ENCODE measurements at places on chromosomes 13 and 19. TPM values are rescaled to one million over a fixed set of nuclear protein-coding genes. Genes with fewer than 3 reads are reported as not detected.

CEBPA gene
- 0.19 TPM for total RNA-seq

NCLN gene
- total RNA-seq, result 38.3 TPM

DNA sequence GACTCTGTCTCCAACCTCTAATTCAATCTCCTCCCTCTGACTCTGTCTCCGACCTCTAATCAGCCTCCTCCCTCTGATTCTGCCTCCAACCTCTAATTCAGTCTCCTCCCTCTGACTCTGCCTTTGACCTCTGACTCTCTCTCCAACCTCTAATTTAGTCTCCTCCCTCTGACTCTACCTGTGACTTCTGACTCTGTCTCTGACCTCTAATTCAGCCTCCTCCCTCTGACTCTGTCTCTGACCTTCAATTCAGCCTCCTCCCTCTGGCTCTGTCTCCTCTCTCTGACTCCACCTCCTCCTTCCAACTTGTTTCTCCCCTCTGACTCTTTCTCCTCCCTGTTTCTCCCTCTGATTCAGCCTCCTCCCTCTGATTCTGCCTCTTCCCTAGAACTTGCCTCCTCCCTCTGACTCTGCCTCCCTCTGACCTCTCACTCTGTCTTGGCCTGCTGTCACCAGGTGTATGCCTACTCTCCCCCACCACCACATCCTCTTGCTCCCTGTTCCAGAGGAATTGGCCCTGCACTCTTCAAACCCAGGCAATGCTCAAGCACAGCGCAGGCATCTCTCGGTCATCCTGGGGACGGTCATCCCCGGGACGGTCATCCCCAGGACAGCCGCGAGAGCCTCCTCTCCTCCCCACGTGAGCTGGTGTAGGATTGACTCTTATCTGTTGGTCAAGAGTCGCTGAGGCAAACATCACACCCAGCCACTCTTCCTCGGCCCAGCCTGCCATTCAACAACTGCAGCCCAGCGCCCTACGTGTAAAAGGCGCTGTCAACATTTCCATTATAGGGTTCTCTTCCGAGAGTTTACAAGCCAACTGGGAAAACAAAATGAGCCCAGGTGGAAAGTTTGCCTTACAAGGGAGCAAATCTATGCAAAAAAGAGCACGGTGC, 60.2 kb downstream of the ZIC5 start:
- no peak for DNase-seq

LILRA2 gene
- not detected for total RNA-seq

CEACAM6 gene
- not detected for total RNA-seq

DNA sequence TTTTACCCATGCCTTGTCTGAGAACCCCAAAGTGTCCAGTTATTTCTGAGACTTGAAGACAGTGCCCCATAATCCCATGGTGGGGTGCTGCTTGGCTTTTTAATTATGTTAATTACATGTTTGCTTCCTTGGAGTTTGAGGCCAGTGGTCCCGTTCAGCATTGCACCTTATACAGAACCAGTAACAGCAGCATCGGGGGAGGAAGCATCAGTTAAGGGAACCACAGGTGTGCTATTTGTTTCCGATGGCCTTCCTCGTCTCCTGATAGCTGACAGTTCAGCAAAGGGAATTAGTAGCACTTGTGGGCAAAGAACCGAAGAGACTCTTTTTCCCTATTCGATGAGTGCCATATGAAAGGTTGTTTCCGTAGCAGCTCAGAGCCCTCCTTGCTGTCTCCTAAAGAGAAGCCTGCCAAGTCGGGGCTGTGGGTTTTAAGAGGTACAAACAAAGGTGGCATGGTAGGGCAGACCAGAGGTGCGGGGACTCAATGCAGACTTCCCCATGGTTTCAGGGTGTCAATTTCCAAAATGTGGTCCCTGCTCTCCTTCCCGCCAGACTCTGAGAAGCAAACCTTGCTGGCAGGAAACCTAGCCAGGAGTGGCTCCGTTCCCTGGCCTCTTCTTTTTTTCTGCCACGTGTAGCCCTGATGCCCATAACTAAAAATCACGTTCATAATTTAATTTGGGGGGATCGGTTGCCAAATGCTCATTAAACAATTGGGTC, 225.2 kb upstream of the TSHZ3 start:
- no peak for DNase-seq

- DNase-seq, result peak; percentile 25
Measured at GRCh38 chr19:2495651-2496316, 19.9 kb downstream of the GADD45B start.

- DNase-seq, result peak; percentile 33
Measured at GRCh38 chr13:50788551-50789210, 54.8 kb downstream of the DLEU7 start.

GRCh38 chr13:113860051-113860664, 3.7 kb downstream of the GAS6 start:
- no peak for DNase-seq

GRCh38 chr13:66222127-66222526, 1008.0 kb downstream of the PCDH9 start:
- DNase-seq, result no peak

DNA sequence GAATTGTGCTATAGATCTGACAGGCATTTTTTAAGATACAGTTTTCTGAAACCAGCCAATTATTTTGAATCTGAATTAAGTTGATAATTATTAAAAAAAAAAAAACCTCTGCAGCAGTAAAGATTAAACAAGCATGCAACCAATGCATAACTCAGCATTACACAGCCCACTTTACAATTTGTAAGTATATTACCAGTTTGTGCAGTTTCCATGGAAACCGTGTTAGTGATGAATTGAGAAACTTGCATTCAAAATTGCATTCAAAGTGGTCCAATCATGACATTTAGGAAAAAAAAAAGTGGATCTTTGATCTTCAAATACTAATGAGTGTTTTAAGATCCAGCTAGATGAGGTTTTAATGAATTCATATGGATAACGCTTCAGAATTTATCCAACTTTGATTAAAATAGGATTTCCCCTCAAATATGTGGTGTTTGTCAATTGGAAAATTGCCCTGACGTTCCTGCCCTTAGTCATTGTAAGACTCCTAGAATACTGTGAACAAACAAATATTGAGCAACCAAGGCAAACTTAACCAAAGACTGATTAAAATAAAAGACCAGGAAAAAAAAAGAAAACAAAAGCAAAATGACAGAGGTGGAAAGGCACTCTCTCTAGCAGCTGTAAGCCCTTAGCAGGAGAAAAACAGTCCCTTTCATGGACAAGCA, 314.8 kb upstream of the MAB21L1 start:
- no peak for DNase-seq

DNA sequence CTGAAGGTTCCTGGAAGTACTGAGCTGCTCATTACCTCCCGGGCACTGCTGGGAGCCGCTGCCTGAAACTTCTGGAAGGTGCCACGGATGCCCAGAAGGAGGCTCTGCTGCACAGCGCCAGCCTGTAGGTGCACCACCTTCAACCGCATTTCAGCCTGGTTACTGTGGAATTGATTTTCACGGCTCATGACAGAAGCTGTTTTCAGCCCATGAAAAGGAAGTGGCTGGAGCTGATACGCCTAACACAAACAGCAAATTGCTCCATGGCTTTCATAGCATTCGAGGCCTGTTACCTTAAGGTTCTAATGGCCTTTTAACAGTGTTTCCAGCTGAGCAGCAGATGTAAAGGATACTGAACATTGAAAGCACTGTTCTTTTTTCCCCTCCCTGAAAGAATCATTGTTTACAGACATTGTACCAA, 22.0 kb downstream of the GPC6 start:
- no peak for DNase-seq

DNA sequence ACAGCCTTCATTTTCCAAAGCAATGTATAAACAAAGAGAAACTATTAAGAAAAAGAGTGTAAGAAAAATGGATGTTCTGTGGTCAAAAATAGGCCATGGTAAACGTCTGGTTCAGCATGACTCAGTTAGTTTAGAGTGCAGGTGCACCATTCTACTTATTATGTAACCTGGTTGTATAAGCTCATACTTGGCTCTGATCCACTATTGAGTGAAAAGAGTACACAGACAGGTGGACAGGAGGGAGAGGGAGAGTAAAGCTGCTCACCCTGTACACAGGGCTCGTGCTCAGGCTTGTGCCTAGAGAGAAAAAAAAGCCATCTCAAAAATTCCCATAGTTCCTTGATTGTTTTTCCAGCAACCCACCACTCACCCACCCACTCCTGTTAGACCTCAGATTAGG, 85.8 kb upstream of the ZNF91 start:
- no peak for DNase-seq

ZNF66 gene
- total RNA-seq, result 2.5 TPM

CGB3 gene
- total RNA-seq, result not detected

SHANK1 gene
- 0.09 TPM for total RNA-seq

DNA sequence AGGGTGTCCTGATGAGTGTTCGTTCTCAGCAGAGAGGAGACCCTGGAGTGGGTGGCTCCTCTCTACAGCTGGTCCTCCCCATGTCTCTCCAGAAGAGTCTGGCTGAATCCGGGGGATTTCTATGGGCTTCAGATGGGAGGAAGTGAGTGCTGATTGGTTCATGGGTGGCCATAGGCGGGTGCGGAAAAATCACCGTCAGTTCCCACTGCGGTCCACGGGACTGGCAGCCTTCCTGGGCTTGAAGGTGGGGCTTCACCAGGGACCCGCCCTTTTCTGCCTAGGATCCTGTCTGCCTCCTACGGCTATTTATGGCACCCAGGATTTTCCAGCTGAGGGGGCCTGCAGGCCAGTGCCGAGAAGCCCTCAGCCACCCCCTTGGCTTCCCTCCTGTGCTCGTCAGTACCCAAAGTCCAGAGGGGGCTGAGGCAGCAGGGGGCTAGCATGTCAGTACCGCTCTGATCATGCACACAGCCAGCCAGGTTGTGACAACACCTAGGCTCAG, 18.4 kb downstream of the CPB2 start:
- no peak for DNase-seq

KIR2DL1 gene
- not detected for total RNA-seq

DNA sequence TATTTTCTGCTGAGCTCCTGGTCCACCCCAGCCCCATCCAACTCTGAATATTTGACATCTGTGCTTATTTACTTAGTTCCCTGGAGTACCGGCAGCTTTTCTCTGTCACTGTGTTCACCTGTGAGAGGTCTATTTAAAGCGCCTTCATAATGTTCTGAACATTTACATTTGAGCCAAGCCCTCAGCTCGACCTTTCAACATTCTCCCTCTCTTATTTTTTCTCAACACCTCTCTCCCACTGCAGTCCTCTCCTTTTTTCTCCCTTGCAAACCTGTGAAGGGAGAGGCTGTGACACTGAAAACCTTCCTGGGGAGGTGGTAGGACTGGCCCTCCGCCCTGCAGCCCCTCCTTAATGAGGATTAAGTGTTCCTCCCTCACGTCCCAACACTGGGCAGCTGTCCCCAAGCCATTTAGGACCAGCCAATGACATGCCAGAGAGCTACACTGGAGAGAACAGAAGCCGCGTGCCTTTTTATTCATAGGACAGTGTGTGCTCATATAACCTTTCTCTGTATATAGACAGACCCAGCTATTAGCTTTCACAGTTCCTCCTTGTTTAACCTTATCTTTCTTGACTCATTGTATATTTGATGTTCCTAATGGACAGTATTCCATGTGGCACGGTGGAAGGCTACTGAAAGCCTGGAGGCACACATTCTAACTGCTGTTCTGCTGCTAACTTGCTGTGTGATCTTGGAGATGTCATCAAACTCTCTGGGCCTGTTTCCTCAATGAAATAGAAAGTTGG, 134.8 kb downstream of the NUFIP1 start:
- no peak for DNase-seq

TMC4 gene
- total RNA-seq, result 0.14 TPM

DNA sequence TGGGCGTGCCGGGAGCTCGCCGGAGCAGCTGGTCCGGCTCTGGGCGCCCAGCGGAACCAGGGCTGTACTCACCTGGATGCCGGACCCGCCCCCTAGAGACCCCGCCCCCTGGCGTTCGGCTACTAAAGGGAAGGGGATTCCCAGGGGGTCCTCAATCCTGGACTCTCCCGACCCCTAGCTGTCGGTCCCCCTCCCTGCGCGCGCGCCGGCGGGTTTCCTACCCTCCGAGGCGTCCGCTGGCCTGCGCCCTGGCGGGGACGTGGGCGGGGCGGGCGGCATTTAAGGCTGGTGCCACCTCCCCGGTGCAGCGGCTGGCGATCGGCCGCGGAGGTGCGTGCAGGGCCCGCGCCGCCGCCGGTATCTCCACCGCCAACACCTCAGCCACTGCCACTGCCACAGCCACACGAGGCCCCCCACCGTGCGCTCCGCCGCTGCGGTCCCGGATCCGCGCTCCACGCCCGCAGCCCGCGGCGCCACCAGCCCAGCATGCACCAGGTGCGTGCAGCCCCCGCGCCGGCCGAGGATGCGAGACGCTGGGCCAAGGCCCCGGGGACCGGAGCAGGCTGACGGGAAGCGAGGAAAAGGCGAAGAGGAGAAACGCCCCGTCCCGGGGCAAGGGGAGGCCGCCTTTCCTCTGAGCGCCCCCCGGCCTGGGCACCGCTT, at the start of gene ATP12A:
TSS of gene ATP12A (plus strand) at position 151 of the 663 bp plus-strand sequence. CDS start at position 487, 336 bp downstream.
- DNase-seq, result no peak

DNA sequence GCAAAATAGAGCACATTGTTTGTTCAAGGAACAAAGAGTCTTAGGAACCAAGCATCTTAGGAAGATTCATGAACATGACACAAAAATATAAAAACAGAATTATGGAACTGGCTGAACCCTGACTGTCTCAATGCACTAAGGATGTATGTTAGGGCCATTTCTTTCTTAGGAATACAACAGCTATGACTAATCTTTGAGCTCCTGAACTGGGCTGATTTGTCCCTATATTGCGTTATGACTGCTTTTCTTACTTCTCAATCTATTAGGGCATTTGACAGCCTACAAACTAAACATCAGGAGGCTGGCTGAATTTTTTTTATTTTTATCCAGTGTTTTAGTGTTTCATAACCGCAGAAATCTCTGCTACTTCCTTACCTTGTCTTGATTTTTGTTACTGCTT, 211.2 kb downstream of the OXGR1 start:
- no peak for DNase-seq

ZNF665 gene
- 2.6 TPM for total RNA-seq

- DNase-seq, result no peak
Measured at GRCh38 chr13:28526876-28527275, 31.9 kb upstream of the FLT1 start.

DNA sequence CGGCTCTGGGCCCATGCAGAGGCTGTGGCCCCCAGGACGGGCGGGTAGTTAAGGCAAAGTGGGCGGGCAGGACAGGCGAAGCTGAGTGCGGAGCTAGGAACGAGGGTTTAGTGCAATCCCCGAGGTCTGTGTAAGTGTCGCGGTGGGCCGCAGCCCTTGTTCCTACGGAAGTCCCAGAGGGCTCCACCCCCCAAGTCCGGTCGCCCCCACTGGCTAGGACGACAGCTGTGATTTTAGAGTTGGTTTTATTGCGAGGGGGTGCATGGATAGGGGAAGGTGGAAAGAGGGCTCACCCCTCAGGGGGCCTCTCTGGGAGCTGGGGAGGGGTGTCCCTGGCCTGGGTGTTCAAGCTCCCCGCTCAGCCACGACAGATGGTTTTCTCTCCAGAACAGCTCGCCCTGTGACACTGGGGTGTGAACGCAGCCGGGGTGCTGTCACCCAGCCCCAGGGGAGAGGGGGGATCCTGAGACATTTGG, 21.7 kb downstream of the ZBTB7A start:
- no peak for DNase-seq

GRCh38 chr13:25415241-25415640, 43.5 kb downstream of the ATP8A2 start:
- DNase-seq, result no peak

CBARP gene
- total RNA-seq, result 2.7 TPM

PLA2G4C gene
- total RNA-seq, result 28.4 TPM

SNAPC2 gene
- total RNA-seq, result 14.1 TPM
